LHCN-M2 (cell line): ENCODE measurements at places on chromosomes 3 and 15.

DNA sequence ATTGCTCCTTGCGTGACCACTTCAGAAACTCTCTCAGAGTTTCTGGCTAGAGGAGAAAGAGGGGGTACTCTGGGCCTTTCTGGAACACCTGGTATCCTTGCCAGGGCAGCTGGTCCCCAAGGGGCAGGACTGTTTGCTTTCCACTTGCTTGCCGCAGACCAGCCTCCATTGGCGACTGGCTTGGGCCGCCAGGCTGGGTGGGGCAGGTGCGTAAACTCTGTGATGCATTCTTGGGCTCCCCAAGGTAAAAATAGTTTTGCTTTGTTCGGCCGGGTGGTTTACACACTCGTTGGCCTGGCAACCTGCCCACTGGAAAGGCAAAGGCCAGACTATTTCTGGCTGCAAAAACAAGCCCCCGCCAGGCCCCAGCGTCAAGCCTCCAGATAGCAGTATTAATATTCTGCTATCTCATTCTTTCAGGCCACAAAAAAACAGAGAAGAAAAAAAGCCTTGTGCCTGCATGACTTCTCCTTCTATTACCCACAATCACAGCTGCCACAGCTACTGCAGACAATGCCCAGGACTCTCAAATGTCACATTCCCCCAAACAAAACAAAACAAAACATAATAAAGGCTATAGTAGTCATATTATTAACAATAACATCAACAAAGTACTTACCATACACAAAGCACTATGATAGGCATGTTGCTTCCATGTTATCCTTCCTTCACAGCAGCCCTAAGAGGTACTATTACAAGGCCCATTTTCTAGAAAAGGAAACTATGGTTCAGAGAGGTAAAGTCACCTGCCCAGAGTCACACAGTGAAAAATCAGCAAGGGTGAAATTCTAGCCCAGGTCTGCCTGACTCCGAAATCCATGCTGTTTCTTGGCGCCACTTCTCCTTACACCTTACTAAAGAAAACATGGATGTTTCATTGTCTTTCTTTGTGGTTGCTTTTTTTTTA lies 14.0 kb upstream of the SSUH2 start:
- peak; percentile 84 for DNase-seq

DNA sequence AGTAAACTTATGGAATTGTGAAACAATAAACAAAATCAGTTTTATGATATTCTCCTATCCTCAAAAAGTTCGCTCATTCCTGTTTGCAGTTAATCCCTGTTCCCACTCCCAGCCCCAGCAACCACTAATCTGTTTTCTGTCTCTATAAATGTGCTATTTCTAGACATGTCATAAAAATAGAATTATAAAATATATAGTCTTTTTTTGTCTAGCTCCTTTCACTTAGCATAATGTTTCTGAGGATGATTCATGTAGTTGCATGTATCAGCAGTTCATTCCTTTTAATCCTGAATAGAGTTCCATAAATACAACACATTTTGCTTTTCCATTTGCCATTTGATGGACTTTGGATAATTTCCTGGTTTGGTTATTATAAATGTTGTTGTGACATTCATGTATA lies 140.0 kb downstream of the KCNAB1 start:
- no peak for DNase-seq

DNA sequence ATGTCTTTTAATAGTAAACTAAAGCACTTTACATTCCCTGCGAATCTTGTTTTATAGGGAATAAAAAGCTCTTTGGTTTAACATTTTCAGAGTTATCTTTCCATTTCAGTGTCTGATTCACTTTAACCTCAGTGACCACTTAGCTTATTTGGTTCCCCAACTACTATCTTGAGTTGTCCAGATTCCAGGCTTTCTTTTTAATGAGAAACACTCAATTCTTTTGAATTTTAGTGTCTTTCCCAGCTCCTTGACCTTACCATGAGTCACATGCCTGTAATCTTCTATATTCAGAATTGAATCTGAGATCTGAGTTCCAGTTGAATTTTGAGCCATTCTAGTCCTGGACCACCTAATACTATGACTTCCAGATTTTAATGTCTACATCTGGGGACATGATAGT lies 144.4 kb downstream of the KCNAB1 start:
- DNase-seq = no peak

DNA sequence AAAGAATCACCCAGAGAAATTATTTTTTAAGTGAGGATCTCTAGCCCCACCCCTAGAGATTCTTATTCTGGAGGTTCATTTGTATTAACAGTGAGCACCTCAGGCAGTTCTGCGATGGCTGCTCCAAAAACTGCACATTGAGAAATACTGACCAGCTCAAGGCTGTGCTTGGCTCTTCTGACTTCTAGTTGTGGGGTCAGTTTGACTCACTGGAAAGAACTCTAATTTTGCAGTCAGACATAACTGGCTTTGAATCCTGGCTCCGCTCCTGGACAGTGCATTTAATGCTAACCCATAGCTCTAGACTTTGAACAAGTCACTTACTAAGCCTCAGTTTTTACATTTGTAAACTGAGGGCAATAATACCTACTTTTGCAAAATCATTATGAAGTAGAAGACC lies 123.6 kb upstream of the SKOR1 start:
- no peak for DNase-seq

- DNase-seq = no peak
These were observed 574 bp downstream of the CASR start for GRCh38 chr3:122183893-122184590.

DNA sequence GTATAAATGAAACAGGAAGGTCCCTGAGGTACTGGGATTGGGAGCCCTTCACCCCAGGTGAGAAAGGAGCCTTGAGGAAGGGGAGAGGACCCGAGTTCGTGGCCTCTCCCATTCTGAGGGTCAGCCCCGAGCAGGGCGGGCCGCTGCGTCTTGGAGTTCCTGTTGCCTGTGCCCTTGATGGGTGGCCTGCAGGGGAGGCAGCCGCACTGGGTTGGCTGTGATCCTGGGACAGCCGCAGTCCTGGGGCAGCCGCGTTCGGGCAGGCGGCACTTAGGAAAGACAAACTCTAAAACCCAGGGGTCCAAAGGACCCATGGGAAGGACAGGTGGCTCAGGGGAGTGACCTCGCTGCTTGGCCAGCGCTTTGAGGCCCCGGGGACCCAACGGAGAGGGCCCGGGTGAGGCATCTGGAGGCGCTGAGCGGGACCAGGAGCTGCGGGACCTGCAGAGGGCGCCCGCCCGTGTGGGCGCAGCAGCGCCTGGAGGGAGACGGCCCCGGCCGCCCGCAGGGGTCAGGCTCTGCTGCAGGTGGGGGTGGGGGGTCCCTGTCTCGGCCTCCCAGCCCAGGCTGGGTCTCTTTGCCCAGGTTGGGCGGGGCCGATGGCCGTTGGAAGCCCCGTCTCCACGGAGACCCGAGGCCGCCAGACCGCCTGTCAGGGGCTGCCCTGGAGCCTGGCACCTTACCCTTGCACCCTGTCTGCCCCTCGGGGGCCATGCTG lies 65.1 kb downstream of the HMCES start:
- no peak for DNase-seq

DNA sequence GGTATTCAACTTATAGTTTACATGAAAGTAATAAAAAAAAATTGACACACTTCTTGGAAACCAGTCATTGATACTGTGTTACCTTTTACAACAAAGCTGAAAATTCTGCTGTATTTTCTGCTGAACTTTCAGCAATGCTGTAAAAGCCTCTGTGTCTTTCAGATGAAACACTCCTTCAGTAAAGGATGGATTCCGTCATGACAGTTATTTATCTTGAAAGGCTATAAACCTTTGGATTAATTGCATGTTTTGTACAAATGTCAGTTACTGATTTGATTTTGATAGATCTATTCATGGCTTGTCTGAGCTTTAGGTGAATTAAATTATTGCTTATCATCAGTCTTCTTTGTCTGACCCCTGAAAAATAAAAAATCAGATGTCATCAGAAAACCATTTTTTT lies 355.1 kb downstream of the NAALADL2 start:
- DNase-seq = no peak

DNA sequence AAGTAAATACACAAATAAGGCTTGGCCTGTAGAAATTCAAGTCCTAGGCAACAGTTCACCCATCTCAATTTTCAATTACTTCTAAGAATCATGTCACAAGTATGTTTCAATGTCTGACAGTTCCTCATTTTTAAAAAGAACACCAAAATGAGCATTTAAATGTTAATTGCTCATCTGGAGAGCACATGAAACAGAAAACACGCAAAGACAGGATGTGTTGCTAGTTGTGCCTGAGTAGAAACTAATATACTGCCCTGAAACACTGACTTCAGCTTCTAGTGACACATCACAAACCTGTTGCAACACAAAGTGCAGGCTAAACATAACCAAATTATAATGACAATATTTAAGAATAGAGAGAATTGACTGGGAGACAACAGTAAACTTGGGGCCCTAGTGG lies 167.3 kb upstream of the THBS1 start:
- no peak for DNase-seq

- DNase-seq = peak; percentile 86
These were observed 40.6 kb downstream of the DPP8 start for GRCh38 chr15:65476903-65477302.

- DNase-seq = peak; percentile 70
These were observed 15.8 kb downstream of the CLK3 start for GRCh38 chr15:74631408-74631807.

DNA sequence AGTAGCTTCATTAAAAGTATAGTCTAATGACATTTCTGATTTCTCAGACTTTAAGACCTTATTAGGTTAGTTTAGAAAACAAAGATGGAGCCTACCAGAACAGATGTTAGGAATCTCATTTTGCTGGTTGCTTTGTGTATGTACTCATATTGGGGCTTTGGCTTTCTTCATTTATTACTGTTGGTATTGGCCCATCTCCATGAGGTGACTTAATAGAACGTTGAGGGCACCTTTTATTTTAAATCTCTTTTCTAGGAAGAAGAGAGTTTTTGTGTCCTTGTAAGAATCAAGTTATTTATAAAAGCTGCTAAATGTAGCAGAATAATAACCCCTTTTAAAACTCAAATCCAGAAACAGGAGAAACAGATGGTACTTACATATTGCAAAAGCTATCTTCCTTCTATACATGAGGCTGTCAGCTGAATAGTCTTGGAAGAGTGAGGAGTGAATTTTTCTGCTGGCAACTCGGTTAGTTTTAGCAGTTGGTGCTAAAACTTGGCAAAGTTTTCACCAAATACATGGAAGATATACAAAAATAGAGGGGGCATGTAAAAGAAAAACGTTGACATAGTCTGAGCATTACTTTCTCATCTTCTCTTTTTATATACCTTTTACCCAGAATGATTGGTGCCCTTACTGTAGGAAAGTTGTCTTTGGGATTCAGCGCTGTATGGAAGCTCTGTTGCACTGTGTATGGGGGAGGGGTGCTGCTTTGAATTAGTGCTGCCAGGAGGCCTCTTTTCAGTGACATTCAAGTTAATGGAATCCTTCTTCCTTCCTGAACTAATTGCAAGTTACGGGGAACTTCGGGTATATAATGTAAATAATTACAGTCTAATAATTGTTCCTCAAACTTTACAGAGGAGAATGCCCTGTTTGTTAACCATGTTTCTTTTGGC lies 35.8 kb downstream of the CTNNB1 start:
- peak; percentile 38 for DNase-seq

DNA sequence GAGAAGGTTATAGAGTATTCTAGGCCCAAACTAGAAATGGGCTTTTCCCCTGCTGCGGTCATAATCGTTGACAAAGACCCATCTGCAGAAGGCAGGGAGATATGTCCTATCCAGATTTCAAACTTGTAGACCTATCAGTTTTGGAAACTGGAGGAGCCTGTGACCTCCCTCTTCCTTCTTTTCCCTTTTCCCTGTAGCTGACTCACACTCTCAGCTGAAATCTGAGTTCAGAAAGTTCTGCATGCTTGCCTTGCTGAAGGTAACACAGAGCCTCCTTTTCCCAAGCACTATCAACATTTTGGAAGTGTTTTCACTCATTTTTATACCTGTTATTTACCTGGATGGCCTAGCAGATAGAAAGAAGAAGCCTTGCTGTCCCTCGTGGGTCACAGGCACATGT lies 59.1 kb upstream of the PSMD6 start:
- no peak for DNase-seq

- DNase-seq = no peak
These were observed 40.4 kb downstream of the CACNA1D start for GRCh38 chr3:53534676-53535400.

DNA sequence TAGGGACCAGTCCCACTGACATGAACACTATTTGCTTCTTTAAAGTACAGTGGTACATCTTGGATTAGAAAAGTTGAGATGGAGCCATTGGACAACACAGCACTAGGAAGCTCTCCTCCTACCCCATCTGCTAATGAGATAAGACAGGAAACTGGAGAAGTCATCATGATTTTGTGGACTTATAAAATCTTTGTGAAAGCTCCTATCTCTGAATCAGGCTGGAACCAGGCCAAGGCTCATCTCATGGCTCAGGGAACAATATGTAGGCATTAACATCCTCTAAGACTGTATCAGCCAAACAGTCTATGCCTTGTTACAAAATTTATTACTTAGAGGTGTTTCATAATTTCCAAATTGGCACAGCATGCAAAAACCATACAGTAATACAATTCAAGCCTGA lies 84.1 kb downstream of the BOC start:
- DNase-seq = no peak

DNA sequence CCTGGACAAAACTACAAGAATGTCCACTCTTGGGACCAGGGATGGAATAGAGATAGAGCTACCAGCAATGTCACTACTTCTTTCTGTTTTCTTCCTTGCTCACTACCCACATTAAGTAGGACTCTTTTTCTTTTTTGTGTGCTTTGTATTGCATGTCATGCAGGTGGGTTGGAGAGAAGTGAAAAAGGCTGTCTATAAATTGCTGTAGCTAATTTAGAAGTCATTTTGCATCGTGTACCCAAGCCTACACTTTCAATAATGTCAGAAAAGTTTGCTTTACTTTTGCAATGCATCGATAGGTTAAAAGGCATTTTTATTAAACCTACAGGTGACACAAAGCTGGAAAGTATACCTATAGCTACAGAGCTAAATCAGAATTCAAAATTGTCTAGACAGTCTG lies 58.9 kb downstream of the GTF2E1 start:
- no peak for DNase-seq

GRCh38 chr3:111627092-111627491 lies 31.9 kb upstream of the ZBED2 start:
- DNase-seq = no peak

DNA sequence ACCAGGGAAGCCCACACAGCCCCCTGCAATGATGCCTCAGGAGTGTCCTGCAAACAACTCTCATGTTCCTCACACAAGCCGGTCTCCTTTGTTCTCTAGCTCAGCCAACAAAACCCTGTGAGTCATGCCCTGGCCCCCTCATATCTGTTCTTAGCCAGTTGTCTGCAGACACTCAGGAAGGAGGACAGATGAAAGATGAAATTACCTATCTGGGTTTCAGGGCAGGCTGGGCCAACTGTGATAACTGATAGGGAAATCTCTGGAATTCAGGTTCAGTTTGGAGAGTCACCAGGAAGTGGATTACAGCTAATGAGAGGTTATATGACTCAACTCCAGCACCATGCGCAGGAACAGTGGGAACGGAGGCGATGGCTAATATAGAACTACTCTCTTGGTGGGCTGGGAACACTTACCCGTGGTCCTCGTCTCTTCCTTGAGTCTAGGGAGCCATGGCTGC lies 352.0 kb upstream of the ADAMTS9 start:
- peak; percentile 69 for DNase-seq

DNA sequence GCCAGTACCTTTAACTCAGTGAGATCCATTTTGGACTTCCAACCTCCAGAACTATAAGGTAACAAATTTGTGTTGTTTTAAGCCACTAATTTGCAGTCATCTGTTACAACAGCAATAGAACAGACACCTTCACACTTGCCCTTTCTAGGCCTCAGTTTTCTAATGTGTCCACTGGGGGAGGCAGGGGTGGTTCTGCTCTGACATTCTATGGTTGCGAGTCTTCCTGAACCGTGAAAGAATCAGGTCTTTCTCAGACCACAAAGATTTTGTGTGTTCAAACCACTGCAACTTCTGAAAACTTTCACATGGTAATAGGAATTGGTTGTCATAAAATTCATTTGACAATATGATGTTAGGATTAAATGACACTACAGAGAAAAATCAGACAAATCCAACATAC lies 26.8 kb upstream of the CSTA start:
- DNase-seq = no peak
